ENCODE measurements at places on chromosomes 5 and 9.
A peak's percentile ranks its signal among the peaks of the same experiment; 100 is the strongest.

GRCh38 chr9:16074963-16075362 is 522.1 kb downstream of the CCDC171 start:
- peaks cover 2% of the 10 kb centered on the region for H3K27me3 ChIP-seq
- H3K27ac ChIP-seq: no peak overlapping the region
- H3K36me3 ChIP-seq: no peaks in the 10 kb centered on the region

GRCh38 chr5:160605266-160605665 is 183.6 kb downstream of the PTTG1 start:
- no peak overlapping the region for H3K4me3 ChIP-seq
- H3K4me1 ChIP-seq: no peaks in the 10 kb centered on the region
- H3K27ac ChIP-seq: no peak overlapping the region
- no peaks in the 10 kb centered on the region for H3K27me3 ChIP-seq
- no peaks in the 10 kb centered on the region for H3K36me3 ChIP-seq

- no peaks in the 10 kb centered on the region for H3K36me3 ChIP-seq
- no peak overlapping the region for H3K4me3 ChIP-seq
- no peaks in the 10 kb centered on the region for H3K27me3 ChIP-seq
- no peak overlapping the region for H3K27ac ChIP-seq
Observed at GRCh38 chr5:59496524-59497134, 396.9 kb downstream of the PDE4D start.

GRCh38 chr9:132190966-132191365 is 29.1 kb downstream of the NTNG2 start:
- no peak overlapping the region for H3K27ac ChIP-seq
- H3K4me3 ChIP-seq: no peak overlapping the region
- no peaks in the 10 kb centered on the region for H3K4me1 ChIP-seq
- no peaks in the 10 kb centered on the region for H3K36me3 ChIP-seq
- peaks cover 24% of the 10 kb centered on the region for H3K27me3 ChIP-seq
- DNase-seq: no peak

- H3K27me3 ChIP-seq: no peaks in the 10 kb centered on the region
- no peak overlapping the region for H3K4me3 ChIP-seq
- H3K4me1 ChIP-seq: no peaks in the 10 kb centered on the region
- H3K27ac ChIP-seq: no peak overlapping the region
- DNase-seq: no peak
- no peaks in the 10 kb centered on the region for H3K36me3 ChIP-seq
Observed at GRCh38 chr9:2863831-2864230, 19.9 kb upstream of the PUM3 start.

- no peak overlapping the region for H3K27ac ChIP-seq
- DNase-seq: no peak
- H3K4me1 ChIP-seq: peaks cover under 1% of the 10 kb centered on the region
- H3K27me3 ChIP-seq: no peaks in the 10 kb centered on the region
- no peak overlapping the region for H3K4me3 ChIP-seq
Observed at GRCh38 chr9:92159058-92159457, 43.8 kb upstream of the SPTLC1 start.

- DNase-seq: no peak
- peaks cover 35% of the 10 kb centered on the region for H3K27me3 ChIP-seq
- H3K4me1 ChIP-seq: no peaks in the 10 kb centered on the region
- H3K27ac ChIP-seq: no peak overlapping the region
- H3K4me3 ChIP-seq: no peak overlapping the region
Observed at GRCh38 chr5:174722500-174722899, 1.9 kb upstream of the MSX2 start.

- H3K4me3 ChIP-seq: no peak overlapping the region
- H3K27me3 ChIP-seq: no peaks in the 10 kb centered on the region
- no peak overlapping the region for H3K27ac ChIP-seq
Observed at GRCh38 chr9:81077572-81077971, 611.8 kb downstream of the TLE1 start.

DNA sequence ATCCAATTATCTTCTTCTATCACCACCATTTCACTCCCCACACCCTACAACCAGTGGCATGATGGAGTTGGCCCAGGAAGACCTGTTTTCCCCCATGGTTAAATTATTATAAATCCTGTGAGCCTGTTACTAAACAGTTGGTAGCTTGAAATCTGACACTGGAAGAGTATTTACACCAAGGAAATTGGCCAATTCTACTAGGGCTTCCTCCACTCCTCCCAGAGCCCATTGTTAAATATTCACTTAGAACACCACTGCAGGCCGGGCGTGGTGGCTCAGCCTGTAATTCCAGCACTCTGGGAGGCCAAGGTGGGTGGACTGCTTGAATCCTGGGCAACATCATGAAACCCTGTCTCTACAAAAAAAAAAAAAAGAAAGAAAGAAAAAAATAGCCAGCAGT is 32.4 kb upstream of the CKS2 start:
- no peaks in the 10 kb centered on the region for H3K27me3 ChIP-seq
- no peaks in the 10 kb centered on the region for H3K4me1 ChIP-seq
- H3K36me3 ChIP-seq: no peaks in the 10 kb centered on the region
- peak; percentile 12 for DNase-seq
- H3K27ac ChIP-seq: no peak overlapping the region

- H3K27ac ChIP-seq: no peak overlapping the region
- no peaks in the 10 kb centered on the region for H3K27me3 ChIP-seq
- no peaks in the 10 kb centered on the region for H3K36me3 ChIP-seq
- no peaks in the 10 kb centered on the region for H3K4me1 ChIP-seq
Observed at GRCh38 chr9:29285818-29286217, 1712.5 kb upstream of the C9orf72 start.

GRCh38 chr9:74951725-74952151 is 974 bp downstream of the C9orf40 start:
- DNase-seq: peak; percentile 25
- H3K4me3 ChIP-seq: peak overlapping the region; percentile 81
- no peaks in the 10 kb centered on the region for H3K36me3 ChIP-seq
- H3K27me3 ChIP-seq: no peaks in the 10 kb centered on the region

- H3K4me1 ChIP-seq: peaks cover 4% of the 10 kb centered on the region
- no peaks in the 10 kb centered on the region for H3K27me3 ChIP-seq
- DNase-seq: peak; percentile 90
- no peaks in the 10 kb centered on the region for H3K36me3 ChIP-seq
- H3K4me3 ChIP-seq: no peak overlapping the region
- H3K27ac ChIP-seq: no peak overlapping the region
Observed at GRCh38 chr9:105142406-105143135, 101.9 kb upstream of the SLC44A1 start.

- no peak overlapping the region for H3K27ac ChIP-seq
- H3K4me1 ChIP-seq: no peaks in the 10 kb centered on the region
- no peak overlapping the region for H3K4me3 ChIP-seq
- DNase-seq: peak; percentile 5
- H3K36me3 ChIP-seq: no peaks in the 10 kb centered on the region
Observed at GRCh38 chr5:176319827-176320554, 41.6 kb downstream of the KIAA1191 start.

- no peak overlapping the region for H3K4me3 ChIP-seq
- no peaks in the 10 kb centered on the region for H3K4me1 ChIP-seq
- no peaks in the 10 kb centered on the region for H3K27me3 ChIP-seq
- no peaks in the 10 kb centered on the region for H3K36me3 ChIP-seq
Observed at GRCh38 chr9:2923766-2924379, 80.0 kb upstream of the PUM3 start.

DNA sequence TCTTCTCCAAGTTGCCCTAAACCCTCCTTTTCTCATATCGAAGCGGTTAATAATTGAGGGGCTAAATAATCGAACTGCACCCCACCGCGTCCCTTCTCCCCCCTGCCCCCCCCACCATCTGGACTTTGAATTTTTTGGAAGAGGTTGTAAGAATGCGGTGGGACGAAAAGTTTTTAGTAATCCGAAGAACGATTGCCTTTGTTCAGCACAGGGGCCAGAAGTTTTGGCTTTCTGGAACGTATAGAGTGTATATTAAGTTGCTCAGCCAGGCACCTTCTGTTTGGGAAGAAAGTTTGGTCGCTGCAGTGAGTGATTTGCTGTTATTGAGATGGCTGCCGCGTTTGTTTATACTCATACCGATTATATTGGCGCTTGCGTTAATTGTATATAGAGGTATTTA is 518 bp downstream of the ERBIN start:
- peak; percentile 30 for DNase-seq
- H3K4me1 ChIP-seq: no peaks in the 10 kb centered on the region
- peak overlapping the region; percentile 99 for H3K4me3 ChIP-seq
- no peaks in the 10 kb centered on the region for H3K27me3 ChIP-seq

- H3K4me1 ChIP-seq: peaks cover 7% of the 10 kb centered on the region
- H3K27me3 ChIP-seq: peaks cover 3% of the 10 kb centered on the region
- DNase-seq: no peak
- no peaks in the 10 kb centered on the region for H3K36me3 ChIP-seq
- H3K4me3 ChIP-seq: no peak overlapping the region
Observed at GRCh38 chr5:1562599-1562998, 38.8 kb upstream of the LPCAT1 start.

- peak overlapping the region; percentile 32 for H3K4me3 ChIP-seq
- peak overlapping the region; percentile 34 for H3K27ac ChIP-seq
- H3K36me3 ChIP-seq: no peaks in the 10 kb centered on the region
- peak; percentile 94 for DNase-seq
- no peaks in the 10 kb centered on the region for H3K27me3 ChIP-seq
- H3K4me1 ChIP-seq: peaks cover 13% of the 10 kb centered on the region
Observed at GRCh38 chr9:86405926-86406325, 51.7 kb upstream of the TUT7 start.

DNA sequence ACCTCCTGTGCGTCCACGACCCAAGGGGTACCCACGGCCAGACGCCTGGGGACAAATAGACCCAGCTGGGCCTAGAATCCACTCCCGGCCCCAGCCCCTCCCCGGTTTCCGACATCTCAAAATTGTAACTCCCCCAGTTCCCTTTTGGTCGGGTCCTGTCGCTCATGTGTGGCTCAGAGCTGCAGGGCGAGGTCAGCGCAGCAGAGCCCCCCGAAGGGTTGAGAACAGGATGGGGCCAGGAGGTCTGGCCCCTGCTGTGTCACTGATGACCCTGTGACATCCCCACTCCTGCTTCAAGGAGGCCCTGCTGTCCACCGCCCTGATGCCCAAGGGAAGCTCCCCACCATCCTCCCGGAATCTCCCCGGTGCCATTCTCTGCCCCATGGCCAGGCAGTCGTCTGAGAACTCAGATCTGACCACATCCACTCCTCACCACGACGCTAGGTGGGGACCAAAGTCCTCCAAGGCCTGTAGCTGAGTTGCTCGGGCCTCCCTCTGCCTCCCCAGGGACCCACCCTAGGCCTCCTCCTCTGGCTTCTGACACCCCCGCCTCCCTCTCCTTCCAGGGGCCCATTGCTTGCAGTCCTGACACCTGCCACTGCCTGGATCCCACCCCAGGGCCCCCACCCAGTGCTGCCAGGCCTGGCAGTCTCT is 3.9 kb downstream of the SLC9A3 start:
- no peaks in the 10 kb centered on the region for H3K36me3 ChIP-seq
- H3K27me3 ChIP-seq: peaks cover 29% of the 10 kb centered on the region
- no peak for DNase-seq
- H3K4me3 ChIP-seq: no peak overlapping the region
- H3K4me1 ChIP-seq: no peaks in the 10 kb centered on the region
- no peak overlapping the region for H3K27ac ChIP-seq

DNA sequence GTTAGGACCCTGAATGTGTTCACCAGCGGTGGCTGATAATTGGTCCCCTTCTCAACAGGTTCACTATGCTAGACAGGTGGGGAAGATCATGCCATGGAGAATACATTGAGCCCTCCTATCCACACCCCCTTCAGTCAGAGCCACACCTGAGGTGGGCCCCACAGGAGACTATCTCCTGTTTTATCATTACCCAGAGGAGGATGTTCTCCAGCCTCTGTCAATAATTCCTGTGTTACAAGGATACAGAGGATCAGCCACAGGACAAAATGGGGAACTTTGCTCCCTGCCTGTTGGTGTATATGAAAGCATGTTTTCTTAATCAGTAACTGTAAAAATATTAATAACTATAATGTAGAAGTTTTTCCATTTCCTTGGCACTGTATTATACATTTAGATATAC is 25.9 kb downstream of the RAD1 start:
- no peaks in the 10 kb centered on the region for H3K4me1 ChIP-seq
- no peaks in the 10 kb centered on the region for H3K27me3 ChIP-seq
- no peak overlapping the region for H3K4me3 ChIP-seq
- H3K36me3 ChIP-seq: no peaks in the 10 kb centered on the region
- H3K27ac ChIP-seq: no peak overlapping the region

DNA sequence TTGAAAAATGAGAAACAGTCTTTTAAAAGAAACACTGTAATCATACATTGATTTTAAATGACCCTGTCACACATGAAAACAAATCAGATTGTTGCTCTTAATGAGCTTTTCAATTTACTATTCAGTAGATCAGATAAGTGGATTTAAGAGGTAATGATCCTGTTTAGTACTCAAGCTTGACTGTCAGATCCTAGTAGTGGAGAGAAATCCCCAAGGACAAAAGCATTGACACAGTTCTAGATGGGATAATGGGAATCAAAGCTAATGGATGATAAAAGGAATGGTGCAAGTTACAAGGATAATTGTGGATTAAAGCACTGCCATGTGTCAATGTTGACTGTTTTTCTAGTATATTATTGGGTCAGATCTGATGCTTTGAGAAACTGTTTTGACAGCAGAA is 142.3 kb upstream of the TLX3 start:
- H3K27me3 ChIP-seq: no peaks in the 10 kb centered on the region
- H3K4me1 ChIP-seq: no peaks in the 10 kb centered on the region
- no peak overlapping the region for H3K27ac ChIP-seq
- no peak for DNase-seq
- no peak overlapping the region for H3K4me3 ChIP-seq

DNA sequence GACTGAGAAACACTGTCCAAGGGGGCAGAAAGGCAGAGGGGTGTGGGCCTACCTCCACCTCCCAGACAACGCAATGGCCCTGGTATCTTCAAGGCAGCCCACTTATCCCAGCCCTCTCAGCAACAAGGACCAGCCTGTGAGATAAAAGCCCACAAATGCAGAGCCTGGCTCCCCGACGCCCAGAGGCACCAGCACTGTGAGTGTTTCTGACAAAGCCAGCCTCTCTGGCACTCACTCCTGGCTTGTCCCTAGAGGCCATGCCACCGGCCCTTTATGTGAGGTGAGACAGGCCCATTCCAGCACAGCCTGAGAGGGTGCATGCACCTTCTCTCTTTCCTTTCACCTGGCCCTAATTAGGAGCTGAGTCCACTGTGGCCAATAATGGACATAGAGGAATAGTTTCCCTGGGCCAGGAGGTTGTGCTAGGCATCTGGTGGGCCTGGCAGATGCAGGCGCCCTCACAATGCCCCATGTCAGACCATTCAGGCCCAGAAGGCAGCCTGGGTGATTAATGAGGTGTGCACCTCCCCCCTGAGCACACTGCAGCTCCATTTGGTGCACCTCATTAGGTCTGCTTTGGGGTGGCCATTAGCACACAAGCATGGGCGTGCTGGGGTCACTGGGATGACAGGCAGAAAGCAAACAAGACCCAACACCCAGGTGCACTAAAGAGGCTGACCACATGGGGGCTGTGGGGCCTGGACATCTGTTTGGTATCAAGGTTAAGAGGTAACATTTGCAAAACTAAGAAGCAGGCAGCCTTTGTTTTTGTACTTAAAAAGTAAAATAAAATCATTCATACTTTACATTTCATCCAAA is 176.0 kb downstream of the MED10 start:
- DNase-seq: no peak
- no peak overlapping the region for H3K27ac ChIP-seq
- H3K4me3 ChIP-seq: no peak overlapping the region
- no peaks in the 10 kb centered on the region for H3K27me3 ChIP-seq
- no peaks in the 10 kb centered on the region for H3K36me3 ChIP-seq

Measured in fibroblast of lung (primary cell).